ENCODE measurements at places on chromosomes 3 and 15.
A peak's percentile ranks its signal among the peaks of the same experiment; 100 is the strongest.

- no peak for DNase-seq
These were observed 494 bp upstream of the NISCH start for GRCh38 chr3:52454938-52455282.

GRCh38 chr3:4474683-4475490 is 7.8 kb upstream of the SUMF1 start:
- DNase-seq = no peak

DNA sequence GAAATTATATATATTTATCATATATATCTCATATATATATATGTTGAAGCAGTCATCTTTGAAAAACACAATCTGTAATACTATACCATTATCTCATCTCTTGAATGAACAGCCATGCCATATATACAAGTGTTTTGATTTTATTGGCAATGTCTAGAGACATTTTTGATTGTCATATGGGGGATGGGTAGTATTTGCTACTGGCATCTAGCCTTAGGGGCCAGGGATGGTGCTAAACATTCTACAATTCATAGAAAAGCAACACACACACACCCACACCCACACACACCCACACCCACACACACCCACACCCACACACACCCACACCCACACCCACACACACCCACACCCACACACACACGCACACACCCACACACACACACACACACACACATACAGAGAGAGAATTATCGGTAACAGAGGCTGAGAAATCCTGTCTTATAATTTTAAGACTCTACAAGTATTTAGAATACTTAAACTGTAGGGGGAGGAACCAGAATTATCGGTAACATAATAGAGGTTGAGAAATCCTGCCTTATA is 11.1 kb upstream of the PIK3R4 start:
- no peak for DNase-seq

- no peak for DNase-seq
These were observed 21.1 kb upstream of the CDCP1 start for GRCh38 chr3:45167011-45167911.

- DNase-seq = no peak
These were observed 23.1 kb downstream of the PSTPIP1 start for GRCh38 chr15:77017761-77018720.

GRCh38 chr3:13890377-13891016 is 10.6 kb upstream of the WNT7A start:
- DNase-seq = no peak

- no peak for DNase-seq
These were observed 172.7 kb downstream of the WDR72 start for GRCh38 chr15:53586799-53587198.

GRCh38 chr3:183895296-183895695 is 10.6 kb upstream of the PARL start:
- peak; percentile 67 for DNase-seq

Data from D721Med (cell line).